Heart left ventricle (tissue), 16 donors: ENCODE measurements at places on chromosomes 7 and 10. TPM values are rescaled to one million over a fixed set of nuclear protein-coding genes. Genes with fewer than 3 reads are reported as not detected.

Gene BMPR1A
- 18.6 TPM for polyA plus RNA-seq

DNA sequence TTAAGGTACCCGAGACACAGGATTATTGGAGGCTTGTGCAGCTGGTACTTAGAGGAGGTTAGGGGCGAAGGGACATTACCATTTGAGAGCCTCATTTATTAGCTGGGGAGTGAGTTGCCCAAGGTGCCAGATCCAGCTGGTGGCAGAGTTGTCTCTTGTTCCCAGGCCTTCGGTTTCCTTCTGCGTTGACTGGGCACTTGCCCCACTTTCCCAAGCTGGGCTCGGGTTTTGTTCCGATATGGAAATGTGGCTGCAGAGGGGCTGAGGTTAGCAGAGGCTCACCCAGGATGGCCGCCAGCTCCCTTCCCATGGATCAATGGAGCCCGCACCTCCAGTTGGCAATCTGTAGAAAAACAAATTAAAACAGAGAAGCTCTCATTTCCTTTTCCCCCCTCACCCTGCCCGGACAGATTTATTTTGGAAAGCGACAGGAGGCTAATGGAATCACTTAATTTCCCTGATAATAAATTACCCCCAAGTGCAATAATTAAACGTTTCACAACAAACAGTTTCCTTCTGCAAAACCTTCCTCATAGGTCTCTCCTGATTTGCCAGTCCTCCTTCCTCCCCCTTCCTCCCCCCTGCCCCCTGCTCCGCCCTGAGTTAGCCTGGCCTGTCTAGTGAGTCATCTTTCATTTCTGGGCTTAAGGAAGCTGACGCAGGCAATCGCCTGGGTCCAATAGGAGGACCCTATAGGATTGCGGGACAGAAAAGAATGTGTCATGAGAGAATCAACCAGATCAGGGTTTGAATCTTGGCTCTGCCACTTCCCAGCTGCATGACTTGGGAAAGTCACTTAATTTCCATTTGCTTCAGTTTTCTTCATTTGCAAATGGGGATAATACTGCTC is 51.7 kb downstream of the ADRA2A start:
- no peak for DNase-seq

DNA sequence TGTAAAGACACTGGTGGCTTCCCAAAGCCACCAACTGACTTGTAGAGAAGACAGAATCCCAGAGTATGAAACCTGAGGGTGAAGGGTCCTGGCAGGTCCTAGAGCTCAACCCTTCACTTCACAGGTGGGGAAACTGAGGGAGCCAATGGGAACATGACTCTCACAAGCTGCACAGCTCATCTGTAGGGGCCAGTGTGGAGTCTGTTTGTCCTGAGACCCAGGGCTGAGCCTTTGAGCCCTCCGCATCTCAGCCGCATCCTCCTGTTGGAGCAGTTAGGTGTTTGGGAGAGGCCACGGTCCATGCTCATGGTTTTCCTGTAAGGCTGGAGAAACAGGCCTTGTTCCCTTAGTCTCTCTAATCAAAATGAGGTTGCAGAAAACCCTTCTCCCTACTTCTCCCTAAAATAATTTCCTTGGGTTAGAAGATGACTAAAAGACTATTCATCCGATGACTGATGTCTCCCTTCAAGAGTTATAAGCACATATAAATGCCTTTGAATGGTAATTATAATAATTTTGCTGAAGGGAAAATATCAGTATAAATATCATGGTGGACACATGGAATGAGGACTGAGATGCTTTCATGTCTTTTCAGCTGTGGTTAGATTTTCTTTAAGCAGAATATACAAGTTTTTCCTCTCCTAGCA is 10.3 kb downstream of the HTRA1 start:
- DNase-seq = no peak

GRCh38 chr7:28024786-28025334 is 155.7 kb downstream of the JAZF1 start:
- no peak for DNase-seq

DNA sequence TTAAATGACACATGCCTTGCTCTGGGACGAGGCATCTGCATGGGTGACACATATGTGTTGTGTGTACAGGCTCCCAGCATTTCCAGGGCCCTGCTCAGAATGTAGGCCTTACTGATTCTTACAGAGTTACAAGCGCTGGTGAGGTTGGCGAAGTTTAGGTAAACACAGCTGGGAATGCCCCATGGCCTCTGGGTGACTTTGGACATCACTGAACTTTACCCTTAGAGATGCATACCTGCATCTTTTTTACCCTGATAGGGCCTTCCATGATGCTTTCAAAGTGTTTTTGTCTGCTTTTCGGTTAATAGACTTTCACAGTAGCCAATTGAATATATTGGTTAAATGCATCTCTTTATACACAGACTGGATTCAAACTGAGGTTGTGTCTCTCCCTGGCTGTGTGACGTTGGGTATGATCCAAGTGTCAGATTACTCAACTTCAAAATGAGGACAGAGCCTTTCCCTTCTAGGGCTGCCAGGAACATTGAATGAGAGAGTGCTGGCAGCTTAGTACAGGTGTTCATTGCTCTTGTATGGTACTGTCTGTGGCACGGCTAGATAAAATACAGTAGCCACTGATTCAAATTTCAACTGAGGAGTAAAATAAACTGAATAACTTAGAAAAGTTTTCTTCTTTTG is 29.5 kb downstream of the EGFR start:
- no peak for DNase-seq

Gene SLC39A12
- not detected for polyA plus RNA-seq

- no peak for DNase-seq
Observed at GRCh38 chr10:63204667-63205391, 71.7 kb downstream of the NRBF2 start.

- DNase-seq = peak; percentile 82
Observed at GRCh38 chr10:71244431-71245419, 32.4 kb downstream of the UNC5B start.

DNA sequence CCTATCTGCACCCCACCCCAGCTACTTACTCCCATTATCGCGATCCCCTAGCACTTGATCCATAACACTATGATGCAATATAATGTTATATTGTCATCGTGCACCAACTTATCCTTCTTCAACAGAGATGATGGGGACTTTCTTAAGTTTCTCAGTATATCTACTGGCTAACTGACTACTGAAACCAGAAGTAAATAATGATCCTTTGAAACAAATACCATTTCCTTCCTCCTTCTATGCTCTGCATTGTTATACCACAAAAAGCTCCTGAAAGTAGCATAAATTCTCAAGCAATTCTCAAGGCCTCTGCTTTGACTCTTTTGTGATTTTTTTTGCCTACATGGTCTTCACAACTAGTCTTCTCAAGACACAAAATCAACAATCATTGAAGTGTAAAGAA is 68.9 kb downstream of the HTR7 start:
- no peak for DNase-seq

Gene AGR3
- polyA plus RNA-seq = not detected

GRCh38 chr7:86947929-86948328 is 111.5 kb downstream of the ELAPOR2 start:
- DNase-seq = no peak

DNA sequence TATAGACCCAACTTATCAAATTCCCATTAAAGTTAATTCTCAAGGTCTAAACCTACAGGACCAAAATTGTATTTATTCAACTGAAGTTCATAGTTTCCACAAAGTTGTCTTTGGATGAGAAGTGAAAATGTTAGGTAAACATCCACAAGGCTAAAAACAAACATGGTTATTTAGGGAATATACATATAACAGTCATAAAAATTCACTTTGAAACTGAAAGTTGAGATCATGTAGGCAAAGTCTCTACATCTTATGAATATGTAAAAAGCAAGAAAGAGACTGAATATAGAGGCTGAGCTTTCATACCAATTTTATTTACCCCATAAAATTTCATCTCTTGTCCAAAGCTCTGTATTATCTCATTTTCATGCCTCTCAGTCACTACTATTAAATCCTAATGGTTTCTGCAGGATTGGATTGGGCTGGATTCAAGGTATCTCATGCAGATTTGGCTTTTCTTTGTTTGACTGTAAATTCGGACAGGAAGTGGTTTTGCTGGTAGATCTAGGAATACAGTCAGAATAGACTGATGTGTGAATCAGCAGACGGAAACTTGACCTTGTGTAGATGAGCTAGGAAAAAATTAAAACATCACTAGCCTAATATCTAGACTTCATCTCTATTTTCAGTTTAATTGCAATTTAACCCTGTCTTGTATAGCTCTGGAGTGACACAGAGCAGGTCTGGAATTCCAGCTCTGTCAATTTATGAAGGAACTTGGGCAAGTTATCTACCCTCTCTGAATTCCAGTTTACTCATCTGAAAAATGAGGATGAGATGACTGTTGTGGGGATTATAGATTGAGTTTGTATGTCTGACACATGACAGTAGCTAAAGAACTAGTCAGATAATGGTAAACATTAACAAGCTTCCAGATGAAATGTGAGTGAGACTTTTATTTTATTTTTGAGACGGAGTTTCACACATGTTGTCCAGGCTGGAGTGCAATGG is 27.3 kb upstream of the SKAP2 start:
- no peak for DNase-seq

GRCh38 chr7:96997512-96998032 is 7.8 kb upstream of the DLX6 start:
- DNase-seq = no peak

Gene PTPRN2
- polyA plus RNA-seq = 0.61 TPM

- DNase-seq = no peak
Observed at GRCh38 chr7:79037001-79037400, 416.5 kb downstream of the MAGI2 start.

DNA sequence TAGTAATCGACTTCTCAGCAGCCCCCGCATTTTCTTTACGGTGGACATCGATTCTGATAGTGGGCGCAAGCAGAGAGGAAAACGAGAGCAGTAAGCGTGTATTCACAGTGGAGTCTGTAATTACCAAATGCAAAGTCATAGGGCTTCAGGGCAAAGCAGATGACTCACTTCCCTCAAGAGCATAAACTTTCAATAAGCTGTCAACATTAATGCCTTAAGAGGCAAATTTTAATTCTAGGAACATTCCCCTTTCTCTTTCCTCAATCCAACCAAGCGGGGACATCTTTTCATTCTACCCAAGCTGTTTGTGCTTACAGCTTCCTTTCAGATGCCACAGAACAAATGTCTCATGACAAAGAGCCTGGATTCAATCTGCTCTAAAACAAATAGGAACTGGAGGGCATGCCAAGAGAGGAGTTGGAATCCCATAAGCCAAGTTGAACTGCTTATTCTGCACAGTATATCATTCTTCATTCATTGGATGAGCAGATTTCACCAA is 48.6 kb downstream of the MALSU1 start:
- DNase-seq = no peak

Gene AKR1D1
- not detected for polyA plus RNA-seq

Gene ANKRD2
- polyA plus RNA-seq = 450 TPM

DNA sequence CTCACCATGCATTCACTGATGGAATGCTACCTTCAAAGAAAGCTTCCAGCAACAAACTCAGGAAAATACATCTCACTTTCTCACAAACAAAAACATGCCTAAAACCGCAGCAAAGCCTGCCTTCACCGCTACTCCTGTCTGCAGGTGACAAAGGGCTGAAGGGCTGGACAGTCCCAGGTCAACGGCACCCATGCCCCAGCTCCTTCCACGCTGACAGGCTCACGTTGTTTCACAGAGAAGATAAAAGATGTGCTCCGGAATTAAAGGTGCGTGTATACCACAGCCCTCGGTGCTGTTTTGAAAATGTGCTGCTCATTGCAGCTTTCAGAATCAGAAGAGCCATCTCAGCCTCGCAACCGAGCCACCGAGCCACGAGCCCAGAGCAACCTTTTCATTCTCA is 445.0 kb downstream of the PTPRN2 start:
- DNase-seq = no peak

DNA sequence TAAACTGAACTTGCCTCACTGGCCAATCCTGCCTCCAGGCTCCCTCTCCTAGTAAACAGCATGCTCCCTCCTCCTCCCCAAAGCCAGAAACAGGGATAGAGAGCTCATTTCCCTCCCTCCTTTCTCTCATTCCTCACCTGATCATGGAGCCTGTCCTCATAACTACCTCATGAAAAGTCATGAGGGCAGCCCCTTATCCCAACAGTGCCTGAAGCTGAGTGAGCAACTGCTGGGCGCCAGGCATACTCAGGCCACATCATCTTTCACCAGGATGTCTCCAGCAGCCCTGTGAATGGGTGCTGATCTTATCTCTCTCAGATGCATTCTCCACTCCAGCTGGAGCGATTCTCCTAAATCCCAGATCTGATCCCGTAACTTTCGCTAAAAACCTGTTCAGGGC is 307.2 kb downstream of the PRPF18 start:
- no peak for DNase-seq

Gene FXYD4
- polyA plus RNA-seq = 0.14 TPM

Gene PTTG1IP2
- not detected for polyA plus RNA-seq
